ENCODE measurements at places on chromosomes 1 and 21. TPM values are rescaled to one million over a fixed set of nuclear protein-coding genes. Genes with fewer than 3 reads are reported as not detected.

Gene TEX35
- polyA plus RNA-seq, result not detected

Gene S100A1
- 0.67 TPM for polyA plus RNA-seq

Gene ANKRD45
- 0.18 TPM for polyA plus RNA-seq

Gene KIF26B
- polyA plus RNA-seq, result 0.01 TPM

Gene GPR25
- polyA plus RNA-seq, result not detected

Gene WLS
- polyA plus RNA-seq, result 10.9 TPM

Gene SLC25A33
- polyA plus RNA-seq, result 3.1 TPM

GRCh38 chr1:101215363-101216011, 21.3 kb upstream of the S1PR1 start:
- DNase-seq, result no peak

- DNase-seq, result no peak
Observed at GRCh38 chr1:2526824-2527555, 594 bp upstream of the PANK4 start.

DNA sequence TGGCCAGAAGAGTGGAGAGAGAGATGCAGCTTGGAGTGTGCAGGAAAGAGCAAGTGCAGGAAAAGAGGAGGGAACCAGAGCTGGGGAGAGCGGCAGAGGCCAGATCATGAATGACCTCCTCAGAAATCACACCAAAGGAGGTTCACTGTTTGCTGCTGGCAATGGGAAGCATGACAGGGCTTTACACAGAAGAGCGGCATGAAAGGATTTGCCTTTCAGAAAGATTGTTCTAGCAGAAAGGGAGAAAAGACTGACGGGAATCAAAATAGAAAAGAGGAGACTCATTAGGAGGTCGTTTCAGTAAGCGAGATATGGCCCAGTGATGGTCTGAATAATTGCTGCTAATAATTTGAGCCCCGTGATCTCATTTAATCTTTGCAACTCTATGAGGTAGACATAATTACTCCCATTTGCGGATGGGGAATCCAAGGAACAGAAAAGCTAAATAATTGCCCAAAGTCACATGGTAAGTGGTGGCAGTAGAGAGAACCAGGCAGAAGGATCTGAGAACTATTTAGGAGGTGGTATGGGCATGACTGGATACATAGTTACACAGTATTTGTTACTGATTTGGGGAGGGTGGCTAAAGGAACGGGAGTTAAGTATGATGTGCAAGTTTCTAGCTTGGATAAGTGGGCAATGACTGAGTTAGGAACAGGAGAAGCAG, 12.5 kb upstream of the HNRNPR start:
- no peak for DNase-seq

DNA sequence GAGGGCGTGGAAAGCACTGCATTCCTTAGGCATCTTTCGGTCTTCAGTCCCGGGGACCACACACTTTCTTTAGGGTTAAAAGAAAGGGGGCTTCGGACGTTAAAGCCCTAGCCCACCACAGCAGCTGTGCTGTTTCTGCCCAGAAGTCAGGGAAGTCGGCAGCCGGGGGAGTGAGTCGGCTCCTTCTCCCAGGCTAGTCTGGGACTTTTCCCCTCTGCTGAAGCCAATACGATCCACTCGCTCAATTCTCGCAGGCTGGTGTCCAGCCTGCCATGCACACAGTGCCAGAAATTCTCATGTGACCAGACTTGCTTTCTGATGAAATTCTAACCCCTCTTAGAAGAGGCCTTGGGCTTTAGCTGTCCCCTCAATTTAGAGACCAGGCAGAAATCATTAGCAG, 67.7 kb downstream of the BCAR3 start:
- no peak for DNase-seq

DNA sequence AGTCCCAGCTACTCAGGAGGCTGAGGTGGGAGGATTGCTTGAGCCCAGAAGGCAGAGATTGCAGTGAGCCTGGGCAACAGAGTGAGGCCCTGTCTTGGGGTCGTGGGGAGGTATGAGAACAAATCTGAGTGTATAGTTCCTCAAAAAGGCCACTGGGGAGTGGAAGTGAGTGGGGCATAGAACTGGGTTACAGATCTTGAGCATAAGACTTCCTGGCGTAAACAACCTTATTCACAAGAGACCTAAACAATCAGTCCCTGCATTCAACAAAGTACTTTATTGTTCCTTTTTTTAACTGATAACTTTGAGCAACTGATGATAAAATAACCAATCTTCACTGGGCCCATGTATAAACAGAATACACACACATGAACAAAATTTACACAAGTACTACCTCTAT, 72.7 kb upstream of the MUTYH start:
- DNase-seq, result no peak

DNA sequence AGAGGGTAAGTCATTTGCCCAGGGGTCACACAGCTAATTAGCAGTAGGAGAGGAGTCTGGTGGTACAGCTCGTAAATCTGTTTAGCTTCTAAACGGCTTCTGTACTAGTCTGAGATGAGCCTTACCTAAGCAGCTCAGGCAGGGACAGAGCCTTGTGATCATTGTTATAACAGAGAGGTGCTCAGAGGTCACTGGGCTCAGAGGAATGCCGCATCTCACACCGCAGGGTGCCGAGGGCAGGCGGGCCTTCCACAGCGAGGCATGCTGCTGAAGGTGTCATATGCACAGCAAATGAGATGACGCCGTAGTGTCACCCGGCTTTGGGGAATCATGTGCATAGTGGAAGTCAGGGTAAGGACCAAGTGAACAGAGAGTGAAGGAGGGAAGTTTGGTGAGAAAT, 305.2 kb upstream of the FMN2 start:
- DNase-seq, result no peak

GRCh38 chr1:191536791-191537429, 621.4 kb upstream of the RGS18 start:
- no peak for DNase-seq

DNA sequence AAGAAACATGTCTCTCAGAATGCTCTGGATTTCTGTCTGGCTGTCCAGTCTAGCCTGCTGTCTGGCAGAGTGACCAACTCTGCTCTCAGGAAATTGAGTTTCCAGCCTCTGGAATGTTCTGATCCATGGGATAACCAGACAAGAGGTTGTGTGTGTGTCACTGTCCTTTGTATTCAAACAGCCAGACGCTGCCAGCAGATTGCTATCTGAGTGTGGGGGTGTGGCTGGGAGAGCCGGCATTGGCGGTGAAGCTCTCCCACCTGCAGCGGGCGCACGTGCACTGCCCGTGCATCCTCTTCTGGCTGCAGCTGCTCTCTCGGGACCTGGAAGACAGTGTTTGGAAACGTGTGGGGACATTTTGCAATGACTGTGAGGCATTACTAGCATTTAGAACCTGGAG, 26.1 kb downstream of the PKP1 start:
- DNase-seq, result peak; percentile 48

GRCh38 chr1:36990928-36991327, 43.4 kb downstream of the GRIK3 start:
- no peak for DNase-seq

DNA sequence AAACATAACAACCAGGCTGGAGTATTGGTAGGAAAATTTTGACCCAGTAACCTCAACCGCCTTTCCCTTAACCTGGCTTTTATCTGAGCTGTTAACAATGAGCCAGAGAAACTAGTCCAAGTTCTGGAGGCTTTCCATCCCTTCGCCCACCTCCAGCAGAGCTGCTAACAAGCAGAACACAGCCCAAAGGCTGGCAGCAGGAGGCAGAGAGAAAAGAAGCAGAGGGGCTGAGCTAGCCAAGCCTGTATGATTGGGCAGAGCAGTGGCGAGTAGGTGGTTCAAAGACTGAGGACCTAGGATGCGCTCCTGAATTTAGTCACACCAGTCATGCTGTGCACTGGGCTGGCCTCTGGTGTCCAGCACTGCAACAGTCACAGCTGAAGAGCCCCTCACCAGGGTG, 123.0 kb downstream of the TNR start:
- DNase-seq, result no peak

DNA sequence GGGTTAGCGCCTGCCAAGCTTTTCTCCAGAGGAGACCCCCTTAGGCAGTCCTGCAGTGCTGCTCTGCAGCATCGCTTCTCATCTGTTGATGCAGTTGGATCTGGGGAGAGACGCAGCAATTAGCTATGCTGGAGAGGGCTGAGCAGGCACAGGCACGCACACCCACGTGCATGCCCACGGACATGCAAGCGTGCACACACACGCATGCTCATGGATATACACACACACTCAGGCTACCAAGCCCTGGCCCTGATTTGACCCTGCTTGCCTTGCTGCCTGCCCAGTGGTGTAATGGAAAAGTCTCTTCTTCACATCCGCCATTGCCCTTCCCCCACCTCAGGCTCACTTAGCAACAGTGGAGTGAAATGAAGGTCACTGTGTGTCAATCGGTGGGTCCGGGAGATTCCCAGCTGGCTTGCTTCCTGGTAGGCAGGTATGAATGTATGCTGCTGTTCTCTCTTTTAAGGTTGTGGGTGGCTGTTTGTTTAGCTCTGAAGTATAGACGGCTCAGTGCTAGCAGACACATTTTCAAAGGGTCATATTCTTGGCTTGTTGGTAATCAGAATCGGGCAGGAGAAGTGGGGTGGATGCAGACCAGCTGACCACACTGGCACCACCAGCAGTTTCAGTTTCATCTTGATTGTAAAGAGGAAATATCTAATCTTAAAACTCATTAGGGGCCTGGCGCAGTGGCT, 9.5 kb downstream of the ATP1B1 start:
- no peak for DNase-seq

DNA sequence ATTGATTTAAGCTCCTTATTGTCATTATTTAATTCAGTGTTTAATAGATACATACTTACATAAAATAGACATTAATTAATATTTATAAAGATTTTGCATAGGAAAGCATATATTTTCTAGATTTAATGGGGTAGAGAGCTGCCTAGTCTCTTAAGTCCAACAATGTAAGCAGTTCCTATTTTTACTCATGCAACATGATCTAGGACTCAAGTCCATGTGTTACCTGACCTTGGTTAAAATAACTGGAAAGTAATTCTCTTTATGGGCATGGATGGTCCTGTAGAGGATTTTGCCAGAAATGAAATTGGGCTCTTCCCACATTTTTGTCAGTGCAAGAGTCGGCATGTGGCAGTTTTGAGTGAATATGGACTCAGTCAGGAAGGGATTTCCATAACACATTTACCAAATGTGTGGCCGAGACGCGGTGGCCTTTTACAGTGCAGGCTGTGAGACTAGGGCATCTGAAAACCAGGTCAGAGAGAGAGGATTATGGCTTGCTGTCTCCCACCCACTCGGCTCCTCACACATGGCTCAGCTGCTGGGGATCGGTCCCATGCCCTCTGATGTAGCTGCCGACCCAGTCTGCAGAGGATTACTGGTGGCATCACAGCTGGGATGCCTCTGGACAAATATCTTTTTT, 6.2 kb upstream of the KIF1B start:
- DNase-seq, result no peak

- no peak for DNase-seq
Observed at GRCh38 chr1:203444171-203444576, 31.4 kb upstream of the PRELP start.

DNA sequence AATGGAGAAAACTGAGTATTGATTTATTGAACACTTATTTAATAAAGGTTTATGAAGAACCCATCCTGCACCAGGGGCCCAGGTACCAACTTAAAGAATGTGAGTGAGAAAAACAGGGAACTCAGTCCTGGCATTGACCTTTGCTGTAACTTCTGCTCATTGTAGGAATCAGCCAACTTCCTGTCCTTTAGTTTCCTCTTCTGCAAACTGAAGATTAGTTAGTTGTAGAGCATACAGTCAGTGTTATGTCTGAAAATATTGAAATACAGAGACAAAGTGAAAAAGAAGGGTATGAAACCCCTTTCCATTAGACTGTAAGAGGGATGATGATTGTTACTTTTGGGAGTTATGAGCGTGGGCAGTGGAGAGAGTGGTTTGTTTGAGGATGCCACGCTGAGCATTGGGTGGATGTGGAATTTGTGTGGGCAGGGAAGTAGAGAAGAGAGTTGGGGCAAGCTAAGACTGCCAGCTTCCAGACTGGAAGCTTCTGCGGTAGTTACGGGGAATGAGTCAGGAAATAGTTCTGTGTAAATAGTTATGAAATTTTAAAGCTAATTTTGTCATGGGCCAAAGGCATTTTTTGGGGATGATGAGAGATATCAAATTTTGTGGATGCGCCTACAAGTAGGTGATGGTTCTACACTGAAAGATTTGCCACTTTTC, 89.2 kb downstream of the GPR88 start:
- no peak for DNase-seq
